Epithelial cell of esophagus (primary cell): ENCODE measurements at places on chromosomes 3 and 15.

GRCh38 chr3:136694321-136694720 is 57.9 kb downstream of the STAG1 start:
- DNase-seq: no peak

DNA sequence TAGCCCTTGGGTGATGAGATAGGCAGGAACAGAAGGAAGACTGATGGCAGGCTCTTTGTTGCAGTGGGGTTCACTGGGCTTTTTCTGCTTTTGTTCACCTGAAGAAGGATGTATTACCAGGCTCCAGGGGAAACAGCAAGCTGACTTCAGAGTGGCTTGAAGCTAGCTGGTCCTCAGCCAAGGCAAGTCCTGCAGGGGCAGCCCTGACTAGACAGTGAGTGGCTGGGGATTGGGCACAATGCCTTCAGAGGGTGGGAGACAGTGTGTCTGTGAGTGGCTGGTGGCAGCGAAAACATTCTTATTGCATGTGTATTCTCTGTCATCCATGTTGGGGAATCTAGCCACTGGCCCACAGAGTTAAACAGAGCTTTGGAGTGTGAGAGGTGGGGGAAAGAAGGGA is 2.3 kb upstream of the TEX264 start:
- DNase-seq: no peak

DNA sequence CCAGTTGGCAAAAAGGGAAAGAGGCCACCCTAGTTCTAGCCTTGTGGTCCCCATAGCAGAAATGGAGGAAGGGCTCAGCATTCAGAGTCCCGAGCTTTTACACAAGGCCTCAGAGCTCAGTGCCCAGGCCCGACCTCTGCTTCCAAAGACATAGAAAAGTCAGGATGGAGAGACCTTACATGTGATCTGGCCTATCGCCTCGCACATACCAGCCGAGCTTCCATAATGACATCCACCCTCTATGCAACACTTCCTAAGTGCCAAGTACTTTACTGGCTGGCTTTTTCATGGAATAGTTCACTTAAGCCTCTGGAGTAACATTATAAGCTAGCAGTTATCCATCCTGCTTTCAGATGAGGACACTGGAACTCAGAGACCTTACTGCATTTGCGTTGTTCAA is 275.9 kb downstream of the FAM43A start:
- no peak for DNase-seq

GRCh38 chr3:45317710-45318109 is 70.7 kb upstream of the LARS2 start:
- no peak for DNase-seq

DNA sequence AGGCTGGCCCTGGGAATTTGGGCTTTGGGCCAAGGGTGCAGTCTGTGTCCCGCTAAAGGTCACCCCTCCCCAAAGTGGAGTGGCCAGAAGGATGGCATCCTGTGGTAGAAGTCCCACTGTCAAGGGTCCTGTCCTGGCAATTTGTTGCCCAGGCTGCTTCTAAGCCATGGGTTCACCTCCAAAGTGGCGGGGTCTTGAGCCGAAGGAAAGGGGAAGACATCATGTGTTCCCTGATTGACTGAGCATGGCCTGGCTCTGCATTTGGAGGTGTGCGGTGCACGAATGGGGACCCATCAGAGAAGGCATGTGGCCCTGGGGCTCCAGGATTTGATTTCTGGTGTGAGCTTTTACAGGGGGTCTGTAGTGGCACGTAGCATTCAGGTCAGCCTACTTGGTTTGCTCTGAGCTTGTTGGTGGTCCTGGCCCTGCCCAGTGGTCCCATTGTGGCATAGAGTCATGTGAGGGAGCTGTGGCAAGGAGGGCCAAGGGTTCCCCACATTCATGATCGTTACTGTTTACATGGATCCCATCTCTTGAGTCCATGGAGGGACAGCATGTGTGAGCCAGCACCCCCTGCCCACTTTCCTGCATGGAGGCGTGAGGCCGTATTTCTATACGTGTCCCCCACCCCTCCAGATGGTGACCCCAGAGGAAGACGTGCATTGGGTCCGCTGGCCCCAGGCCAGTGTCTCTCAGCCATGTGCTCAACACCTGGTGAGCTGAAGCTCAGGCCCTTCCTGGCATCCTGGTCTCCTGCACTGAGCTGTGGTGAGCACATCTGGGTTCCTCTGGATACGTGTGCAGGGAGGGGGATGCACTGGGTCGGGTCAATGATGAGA is 225.1 kb downstream of the SNRPN start:
- DNase-seq: no peak

DNA sequence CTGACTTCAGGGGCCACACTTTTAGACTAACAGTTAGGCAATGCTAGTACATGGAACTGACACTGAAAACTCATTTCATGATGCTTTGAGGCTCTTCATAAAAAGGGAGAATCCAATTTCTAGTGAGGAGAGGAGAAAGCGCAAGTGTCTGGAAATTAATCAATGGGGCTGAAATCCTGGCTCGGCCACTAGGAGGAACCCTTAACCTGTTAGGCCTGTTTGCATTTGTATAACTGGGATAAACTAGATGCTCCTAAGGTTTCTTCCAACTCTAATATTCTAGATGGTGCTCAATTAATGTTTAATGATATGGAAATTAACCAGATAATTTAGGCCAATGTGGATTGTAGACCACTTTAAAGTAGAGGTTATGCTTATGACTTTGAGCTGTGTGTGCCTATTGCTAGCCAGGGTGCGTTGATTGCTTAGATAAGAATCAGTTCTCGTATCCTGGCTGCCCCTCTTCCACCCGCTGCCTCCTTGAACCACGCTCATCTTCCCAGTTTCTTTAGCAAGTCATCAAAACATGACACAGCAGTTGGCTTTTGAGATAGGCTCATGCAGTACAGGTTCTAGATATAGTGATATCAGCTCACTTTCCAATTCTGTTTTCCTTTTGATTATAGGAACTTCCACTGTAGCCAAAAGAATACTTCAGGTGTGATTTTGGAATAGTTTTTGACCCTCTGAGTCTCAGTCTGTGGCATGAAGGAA is 16.8 kb upstream of the CRBN start:
- DNase-seq: peak; percentile 38

- DNase-seq: no peak
Observed at GRCh38 chr3:32449691-32450090, 53.0 kb downstream of the CMTM6 start.

GRCh38 chr3:155015776-155016436 is 64.2 kb upstream of the MME start:
- DNase-seq: no peak

- no peak for DNase-seq
Observed at GRCh38 chr3:182692695-182693094, 100.6 kb upstream of the ATP11B start.

DNA sequence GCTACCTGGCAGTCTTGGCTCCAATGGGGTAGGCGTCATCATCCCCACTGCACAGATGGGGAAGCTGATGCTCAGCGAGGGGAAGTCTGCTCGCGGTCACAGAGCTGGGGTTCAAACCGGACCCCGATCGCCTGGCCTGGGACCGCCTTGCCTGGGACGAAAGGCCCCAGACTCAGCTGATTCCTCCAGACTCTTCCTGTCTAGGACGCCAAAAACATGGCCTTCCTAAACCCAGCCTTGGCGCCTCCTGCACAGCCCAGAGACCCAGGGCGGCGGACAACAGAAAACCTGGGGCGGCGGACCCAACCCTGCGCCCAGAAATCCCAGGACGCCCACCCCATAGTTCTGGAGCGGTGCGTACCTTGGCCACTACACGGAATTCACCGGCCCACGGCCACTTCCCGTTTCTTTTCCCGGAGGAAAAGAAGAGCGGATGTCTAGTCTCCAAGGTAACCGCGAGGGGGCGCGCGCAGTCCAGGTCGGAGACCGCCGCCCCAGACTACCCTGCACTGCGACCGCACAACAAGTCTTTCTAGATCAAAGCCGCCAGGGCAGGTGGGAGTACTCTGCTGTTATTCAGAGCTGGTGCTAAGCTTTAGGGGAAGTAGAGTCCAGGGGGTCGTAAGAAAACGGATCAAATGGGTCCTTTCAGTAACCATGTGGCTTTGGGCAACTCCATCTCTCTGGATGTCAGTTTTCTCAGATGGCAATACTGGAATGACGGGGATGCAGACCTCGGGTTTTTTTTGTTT is 4.9 kb upstream of the IL17RD start:
- peak; percentile 77 for DNase-seq

DNA sequence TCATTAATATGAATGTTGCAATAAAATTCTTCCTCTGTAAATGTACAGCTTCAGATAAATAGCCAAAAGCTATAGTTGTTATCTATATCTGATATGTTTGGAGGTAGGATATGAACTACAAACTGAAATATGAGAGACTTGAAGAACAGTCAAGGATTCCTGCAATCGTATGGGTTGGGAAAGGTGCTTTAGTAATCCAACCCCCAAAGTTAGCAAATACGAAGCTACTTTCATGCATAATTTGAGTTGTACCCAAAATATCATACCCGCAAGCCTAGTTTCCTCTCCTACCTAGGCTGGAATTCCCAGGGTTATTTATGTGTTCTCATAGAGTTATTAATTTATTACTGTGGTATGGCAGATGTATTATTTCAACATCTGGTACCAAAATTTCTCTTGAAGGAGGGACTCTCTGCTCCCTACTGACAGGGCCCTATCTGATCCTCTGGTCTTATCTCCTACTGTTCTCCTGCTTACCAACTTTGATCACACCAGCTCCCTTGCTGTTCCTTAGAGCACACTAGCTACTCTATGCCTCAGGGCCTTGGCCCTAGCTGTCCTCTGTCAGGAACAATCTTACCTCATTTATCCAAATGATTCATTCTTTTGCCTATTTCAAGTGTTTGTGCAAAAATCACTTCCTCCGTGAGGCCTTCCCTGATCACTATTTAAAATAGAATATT is 140.4 kb upstream of the CCDC54 start:
- peak; percentile 53 for DNase-seq

- no peak for DNase-seq
Observed at GRCh38 chr3:54488297-54488696, 365.9 kb downstream of the CACNA2D3 start.

DNA sequence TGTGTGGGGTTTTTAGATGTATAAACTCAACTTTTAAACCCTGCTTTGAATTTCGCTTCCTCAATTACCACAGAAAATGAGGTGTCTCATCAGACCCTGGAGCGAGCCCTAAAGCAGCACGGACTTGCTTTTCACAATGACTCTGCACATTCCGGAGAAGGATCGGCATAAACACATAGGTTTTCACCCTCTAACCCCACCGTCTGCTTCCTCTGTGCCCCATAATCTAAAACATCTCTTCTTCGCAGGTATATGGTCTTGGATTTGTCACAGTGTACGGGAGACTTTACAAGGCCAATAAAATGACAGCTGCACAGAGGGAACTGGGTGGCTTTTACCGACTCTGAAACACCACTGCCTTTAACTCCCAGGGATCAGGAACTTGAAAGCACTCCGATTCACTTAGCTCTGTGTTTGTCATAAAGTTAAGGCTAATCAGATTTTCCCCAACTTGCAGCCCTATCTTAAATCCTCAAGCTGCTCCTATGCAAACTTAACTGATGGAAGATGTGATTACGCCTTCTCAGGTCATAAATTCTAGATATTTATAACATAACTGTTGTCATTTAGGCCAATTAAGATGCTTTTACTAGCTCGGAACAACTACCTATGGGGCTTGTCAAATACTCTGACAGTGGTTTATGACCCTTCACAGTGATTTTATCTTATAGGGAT is 133.4 kb upstream of the WNT5A start:
- peak; percentile 54 for DNase-seq

- peak; percentile 52 for DNase-seq
Observed at GRCh38 chr15:50390554-50391264, 33.5 kb upstream of the USP8 start.

GRCh38 chr3:46276497-46277099 is 34.3 kb downstream of the CCR3 start:
- peak; percentile 67 for DNase-seq

DNA sequence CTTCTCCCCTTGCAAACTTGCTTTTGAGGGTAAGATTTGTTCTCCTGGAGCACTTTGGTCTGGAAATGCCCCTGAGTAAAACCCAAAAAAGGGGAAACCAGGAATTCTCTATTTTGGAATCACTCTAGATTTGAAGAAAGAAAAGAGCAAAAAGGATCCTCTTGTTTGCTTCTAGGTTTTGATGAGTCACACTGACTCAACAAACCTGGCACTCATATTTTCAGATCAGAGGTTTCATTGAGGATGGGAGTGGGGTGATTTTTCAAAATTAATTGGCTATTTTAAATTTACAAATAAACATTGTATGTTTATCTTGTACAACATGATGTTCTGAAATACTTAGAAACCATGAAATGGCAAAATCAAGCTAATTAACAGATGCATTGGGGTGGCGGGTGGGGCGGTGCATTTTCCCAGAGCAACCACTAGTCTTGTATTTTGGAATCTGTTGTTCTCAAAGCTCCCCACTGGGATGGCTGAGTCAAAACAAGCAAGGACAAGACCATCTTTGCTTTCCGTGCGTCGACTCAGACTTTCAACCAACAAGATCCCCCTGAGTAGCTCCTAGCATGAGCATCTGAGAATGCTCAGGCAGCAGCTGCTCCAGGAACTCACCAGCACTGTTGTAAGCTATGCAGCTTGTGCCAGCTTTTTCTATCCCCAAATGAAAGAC is 451.4 kb downstream of the WDR72 start:
- DNase-seq: peak; percentile 9

- peak; percentile 2 for DNase-seq
Observed at GRCh38 chr3:70261283-70261682, 51.2 kb downstream of the MDFIC2 start.

DNA sequence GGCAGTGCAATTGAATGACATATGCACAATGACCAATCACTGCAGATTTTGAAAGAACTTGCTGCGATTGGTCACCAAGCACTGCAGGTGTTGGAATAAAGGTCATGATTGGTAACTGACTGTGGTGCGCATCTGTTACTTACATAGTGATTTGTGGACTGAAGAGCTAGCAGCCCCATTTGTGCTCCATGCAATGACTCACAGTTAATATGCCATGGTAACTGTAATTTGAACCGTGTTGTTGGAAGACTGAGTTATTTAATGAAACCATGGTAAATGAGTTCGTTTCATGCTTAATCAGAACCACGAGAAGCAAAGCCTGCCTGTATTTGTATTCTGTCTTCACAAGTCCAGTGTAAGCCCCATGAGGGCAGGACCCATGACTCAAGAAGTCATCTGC is 220.5 kb downstream of the TJP1 start:
- DNase-seq: no peak

DNA sequence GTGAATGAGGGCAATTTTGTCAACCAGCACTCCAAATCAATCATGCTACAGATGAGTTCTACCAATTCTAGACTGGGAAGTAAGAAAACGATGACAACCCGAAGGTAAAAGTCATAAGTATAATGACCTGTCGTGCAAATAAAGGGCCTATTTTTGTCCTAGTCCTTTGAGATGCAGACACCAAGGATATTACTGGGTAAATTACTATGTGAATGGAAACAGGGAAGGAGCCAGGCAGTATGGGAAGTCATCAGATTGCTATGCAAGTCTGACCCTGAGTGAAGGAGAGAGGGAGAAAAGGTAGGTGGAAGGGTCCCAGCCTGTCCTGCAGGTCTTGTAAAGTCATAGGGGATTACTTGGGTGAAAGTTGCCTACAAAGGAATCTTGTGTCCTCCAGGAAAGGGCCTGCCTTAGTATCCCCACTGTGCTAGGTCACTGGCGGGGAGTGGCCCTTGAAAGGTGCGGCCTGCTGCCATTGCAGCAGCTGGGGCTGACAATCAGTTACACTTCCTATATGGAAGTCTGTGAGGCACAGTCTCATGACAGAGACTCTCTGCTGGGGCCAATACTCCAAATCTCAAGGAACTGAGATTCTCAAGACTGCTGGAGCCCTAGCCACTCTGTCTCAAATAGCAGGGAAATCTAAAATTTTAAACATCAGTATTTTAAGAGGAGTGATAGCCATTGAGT is 149.9 kb upstream of the SLC2A2 start:
- DNase-seq: no peak
